ENCODE measurements at places on chromosomes 6 and 20.

- no peak for DNase-seq
Observed at GRCh38 chr6:169939554-169940164, 188.2 kb downstream of the ERMARD start.

- no peak for DNase-seq
Observed at GRCh38 chr20:33463332-33464101, 20.0 kb upstream of the SNTA1 start.

DNA sequence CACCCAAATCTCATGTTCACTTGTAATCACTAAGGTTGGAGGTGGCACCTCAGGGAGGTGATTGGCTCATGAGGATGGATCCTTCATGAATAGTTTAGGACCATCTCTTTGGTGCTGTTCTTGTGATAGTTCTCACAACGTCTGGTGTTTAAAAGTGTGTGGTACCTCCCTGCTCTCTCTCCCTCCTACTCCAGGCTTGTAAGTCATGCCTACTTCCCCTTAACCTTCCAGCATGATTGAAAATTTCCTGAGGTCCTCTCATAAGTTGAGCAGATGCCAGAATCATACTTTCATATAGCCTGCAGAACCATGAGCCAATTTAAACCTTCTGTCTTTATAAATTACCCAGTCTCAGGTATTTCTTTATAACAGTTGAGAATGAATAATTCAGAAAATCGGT, 16.6 kb downstream of the HLA-A start:
- no peak for DNase-seq

DNA sequence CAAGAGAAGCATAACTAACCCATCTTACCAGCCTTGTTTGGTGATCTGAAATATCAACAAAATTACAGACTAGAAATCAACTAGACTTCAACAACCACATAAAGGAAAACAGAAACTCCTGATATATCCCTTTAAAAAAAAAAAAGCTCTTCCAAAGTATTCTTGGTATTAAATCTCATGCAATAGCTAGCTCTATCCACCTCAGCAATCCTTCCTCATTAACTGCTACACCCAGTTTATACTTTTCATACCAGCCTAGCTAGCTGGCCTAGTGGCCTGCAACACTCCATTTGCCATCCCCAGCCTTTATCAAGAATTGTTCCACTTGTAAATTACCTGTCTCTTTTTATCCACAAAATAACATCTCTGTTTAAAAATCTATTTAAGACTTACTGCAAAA, 69.0 kb downstream of the BACH2 start:
- no peak for DNase-seq

DNA sequence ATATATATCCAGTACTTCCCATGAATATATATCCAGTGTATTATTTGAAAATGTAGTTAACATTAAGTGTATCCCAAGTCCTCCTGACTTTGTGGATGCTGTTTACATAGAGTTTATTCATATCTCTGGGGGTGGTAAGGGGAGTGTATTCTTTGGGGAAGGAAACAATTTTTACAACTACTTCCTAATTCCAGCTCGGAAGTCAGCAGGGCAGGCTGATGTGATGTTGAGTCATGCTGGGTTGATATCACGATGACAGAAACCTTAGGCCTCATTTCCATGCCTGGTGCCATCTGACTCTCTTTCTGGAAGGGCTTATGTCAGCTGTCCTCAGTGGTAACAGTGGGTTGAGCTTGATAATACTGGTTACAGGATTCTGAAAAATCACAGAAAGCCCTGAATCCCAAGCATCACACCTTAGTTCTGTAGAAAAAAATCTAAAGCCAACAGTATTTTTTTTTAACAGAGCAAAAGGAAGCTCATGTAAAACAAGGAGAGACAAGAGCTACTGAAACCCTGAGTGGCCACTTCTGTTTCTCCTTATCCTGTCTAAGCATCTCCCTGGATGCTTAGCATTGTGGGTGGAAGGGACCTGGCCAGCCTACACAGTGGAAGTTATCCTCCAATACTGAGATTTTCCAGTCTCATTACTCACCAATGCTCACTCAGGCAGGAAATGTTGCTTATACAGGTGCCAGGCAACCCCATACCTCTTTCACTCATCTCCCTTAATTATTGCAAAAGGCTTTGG, 75.2 kb upstream of the IYD start:
- DNase-seq: peak; percentile 91

DNA sequence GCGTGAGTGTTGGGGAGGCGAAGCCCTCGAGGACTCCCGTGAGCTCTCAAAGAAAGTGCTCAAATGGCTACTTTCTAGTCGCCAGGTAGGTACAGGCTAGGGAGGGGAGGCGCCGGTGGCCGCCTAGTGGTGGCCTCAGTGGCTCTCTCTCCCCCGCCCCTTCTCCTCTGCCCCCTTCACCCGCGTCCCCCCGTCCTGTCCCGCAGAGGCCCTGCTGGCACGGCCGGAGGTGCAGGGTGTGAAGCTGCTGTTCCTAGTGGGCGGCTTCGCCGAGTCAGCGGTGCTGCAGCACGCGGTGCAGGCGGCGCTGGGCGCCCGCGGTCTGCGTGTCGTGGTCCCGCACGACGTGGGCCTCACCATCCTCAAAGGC, 16.3 kb downstream of the ADISSP start:
- DNase-seq: no peak

GRCh38 chr6:110534731-110535492, 58.5 kb upstream of the SLC22A16 start:
- no peak for DNase-seq

Data from inflammatory macrophage (primary cell).